Left ventricle myocardium inferior (tissue), 1 donor: ENCODE measurements at places on chromosomes 2 and 18. TPM values are rescaled to one million over a fixed set of nuclear protein-coding genes. Genes with fewer than 3 reads are reported as not detected.

DNA sequence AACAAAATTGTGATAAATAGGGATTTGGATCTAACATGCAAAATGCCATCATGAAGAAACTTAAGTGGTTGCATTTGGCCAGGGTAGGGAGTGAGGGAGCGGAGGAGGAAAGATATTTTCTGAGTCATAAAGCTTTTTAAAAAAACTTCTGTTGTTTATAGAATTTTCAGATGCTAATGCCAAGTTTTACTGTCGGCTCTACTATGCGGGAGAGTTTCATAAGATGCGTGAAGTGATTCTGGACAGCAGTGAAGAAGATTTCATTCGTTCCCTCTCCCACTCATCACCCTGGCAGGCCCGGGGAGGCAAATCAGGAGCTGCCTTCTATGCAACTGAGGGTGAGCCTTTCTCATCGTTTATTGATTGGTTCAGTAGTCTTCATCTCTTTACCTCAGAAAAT is 56.0 kb upstream of the PTH2R start:
- peaks cover 7% of the 10 kb centered on the region for H3K4me1 ChIP-seq
- peaks cover 94% of the 10 kb centered on the region for H3K36me3 ChIP-seq
- H3K4me3 ChIP-seq, result no peak overlapping the region
- H3K27ac ChIP-seq, result no peak overlapping the region

DNA sequence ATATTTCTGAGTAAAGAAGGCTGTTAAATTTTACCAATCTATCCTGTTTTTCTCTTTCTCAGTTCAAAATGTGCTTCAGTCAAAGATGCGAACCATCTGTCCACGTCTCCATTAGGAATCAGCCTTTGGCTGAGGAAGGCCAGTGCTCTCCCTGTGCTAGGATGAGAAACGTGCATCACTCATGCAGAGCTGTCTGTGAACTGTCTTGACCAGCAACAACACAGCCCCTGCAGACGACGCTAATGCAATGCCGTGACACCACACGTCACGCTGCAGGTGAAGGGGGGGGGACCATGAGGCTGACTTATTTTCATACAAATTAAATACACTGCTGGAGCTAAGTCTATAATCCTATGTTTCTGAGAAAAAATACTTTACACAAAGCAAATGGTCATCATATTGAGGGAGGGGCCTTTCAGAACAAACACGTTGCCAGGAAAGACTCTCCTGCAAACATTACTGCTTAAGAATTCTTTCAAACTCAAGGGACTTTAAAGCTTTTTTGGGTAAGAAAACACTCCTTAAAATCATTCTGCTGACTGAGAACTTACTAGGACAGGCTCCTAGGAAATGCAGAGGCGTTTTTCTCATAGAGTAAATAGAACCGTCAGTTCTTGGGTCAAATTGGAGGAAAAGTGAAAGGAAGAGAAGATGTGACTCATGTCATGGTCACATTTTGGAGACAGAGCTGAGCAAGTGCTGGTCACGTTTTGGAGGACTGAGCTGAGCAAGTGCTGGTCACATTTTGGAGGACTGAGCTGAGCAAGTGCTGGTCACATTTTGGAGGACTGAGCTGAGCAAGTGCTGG is 97.0 kb downstream of the MBP start:
- H3K36me3 ChIP-seq, result no peaks in the 10 kb centered on the region
- no peak for DNase-seq
- no peak overlapping the region for H3K4me3 ChIP-seq
- H3K27me3 ChIP-seq, result no peaks in the 10 kb centered on the region
- H3K27ac ChIP-seq, result peak overlapping the region; percentile 22

- no peak overlapping the region for H3K27ac ChIP-seq
- H3K4me1 ChIP-seq, result peaks cover 15% of the 10 kb centered on the region
- no peak for DNase-seq
- no peaks in the 10 kb centered on the region for H3K27me3 ChIP-seq
- H3K4me3 ChIP-seq, result peak overlapping the region; percentile 46
- no peaks in the 10 kb centered on the region for H3K36me3 ChIP-seq
Observed at GRCh38 chr2:151891566-151892194, 63.5 kb upstream of the ARL5A start.

- no peaks in the 10 kb centered on the region for H3K27me3 ChIP-seq
- H3K36me3 ChIP-seq, result peaks cover 17% of the 10 kb centered on the region
- H3K4me3 ChIP-seq, result no peak overlapping the region
- H3K27ac ChIP-seq, result no peak overlapping the region
- no peaks in the 10 kb centered on the region for H3K4me1 ChIP-seq
Observed at GRCh38 chr2:71675296-71675695, 221.9 kb downstream of the DYSF start.

The FKBP1B gene
- total RNA-seq, result 2.1 TPM

The ALKAL2 gene
- 1.1 TPM for total RNA-seq

The NOSTRIN gene
- total RNA-seq, result 14.7 TPM
